ENCODE measurements at places on chromosomes 13 and 19.

DNA sequence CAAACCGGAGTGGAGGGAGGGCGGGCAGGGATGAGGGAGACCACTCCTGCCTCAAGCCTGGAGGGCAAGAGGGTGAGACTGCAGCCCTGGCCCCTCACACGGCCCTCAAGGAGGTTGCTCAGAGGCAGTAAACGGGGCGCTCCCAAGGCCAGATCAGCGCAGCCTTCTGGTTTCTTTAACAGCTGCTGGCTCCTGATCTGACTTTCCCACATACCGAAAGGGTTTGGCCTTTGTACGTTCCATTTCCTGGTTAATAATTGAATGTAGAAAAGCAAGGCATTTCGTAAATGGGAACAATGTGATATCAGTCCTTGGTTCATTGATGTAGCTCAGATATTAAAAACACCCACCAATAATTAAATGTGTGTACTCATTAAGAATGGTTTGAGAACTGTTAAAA, 71.5 kb downstream of the GGACT start:
- DNase-seq, result no peak

- DNase-seq, result peak; percentile 70
Measured at GRCh38 chr19:18832306-18833140, 764 bp downstream of the UPF1 start.

DNA sequence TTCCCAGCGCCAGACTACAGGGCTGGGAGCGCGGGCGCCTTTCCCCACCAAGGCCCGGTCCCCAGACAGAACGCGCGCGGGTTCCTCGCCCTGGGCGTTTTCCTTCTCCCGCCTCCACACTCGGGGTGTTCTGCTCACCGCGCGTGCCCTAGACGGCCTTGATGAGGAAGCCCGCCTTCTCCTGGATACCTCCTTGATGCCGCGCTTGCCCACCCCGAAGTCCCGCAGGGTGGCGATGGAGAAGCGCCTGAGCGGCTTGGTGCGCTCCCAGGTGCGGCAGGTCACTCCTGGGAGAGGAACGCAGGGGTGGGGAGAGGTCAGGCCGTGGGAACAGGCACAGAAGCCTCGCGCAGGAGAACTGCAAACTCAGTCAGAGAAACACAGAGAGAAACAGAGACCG, 34.8 kb downstream of the CYP2B6 start:
- peak; percentile 56 for DNase-seq

GRCh38 chr13:91647361-91647990, 249.1 kb downstream of the GPC5 start:
- DNase-seq, result peak; percentile 83

GRCh38 chr19:43639519-43640423, at the start of gene CADM4:
CADM4 (minus strand) TSS chr19:43639850; CDS start chr19:43639790, 60 bp downstream.
- peak; percentile 57 for DNase-seq

GRCh38 chr13:32426990-32427851, 709 bp downstream of the N4BP2L1 start:
- peak; percentile 91 for DNase-seq

Measured in GM23338 (cell line).